ENCODE measurements at places on chromosomes 4 and X. TPM values are rescaled to one million over a fixed set of nuclear protein-coding genes. Genes with fewer than 3 reads are reported as not detected.

ADH1A gene
- total RNA-seq, result not detected

GRCh38 chr4:134260126-134260525 is 58.5 kb upstream of the PABPC4L start:
- no peak for DNase-seq

DNA sequence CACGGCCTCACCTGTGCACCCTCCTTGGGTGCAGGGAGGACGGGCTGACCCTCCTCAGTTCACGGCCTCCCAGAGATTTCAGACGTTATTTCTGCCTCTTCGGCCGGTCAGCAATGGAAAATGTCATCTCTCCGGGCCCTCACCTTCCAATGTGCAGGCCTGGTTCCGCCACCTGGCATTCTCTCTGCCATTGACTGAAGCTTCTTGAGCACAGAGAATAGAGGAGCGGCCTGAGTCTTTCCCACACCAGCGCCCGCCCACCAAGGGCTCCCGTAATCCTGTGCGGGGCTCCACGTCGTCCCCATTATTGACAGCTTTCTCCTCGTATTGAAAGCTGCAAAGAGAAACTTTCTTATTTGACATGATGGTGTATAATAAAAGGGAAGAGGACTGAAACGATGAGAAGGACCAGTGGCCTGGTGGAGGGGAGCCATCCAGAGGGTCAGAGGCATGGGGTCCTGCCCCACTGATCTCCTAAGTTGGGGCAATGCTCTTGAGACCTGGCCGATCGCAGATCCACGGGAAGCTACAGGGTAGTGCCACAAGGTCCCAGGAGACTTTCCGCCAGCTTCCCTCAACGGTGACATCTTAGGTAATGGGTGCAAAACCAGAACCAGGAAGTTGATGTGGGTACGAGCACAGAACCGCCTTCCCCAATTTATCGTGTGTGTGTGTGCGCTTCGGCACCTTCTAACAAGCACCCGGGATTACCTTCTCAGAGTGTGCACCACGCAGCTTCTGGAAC is 20.6 kb downstream of the HTRA3 start:
- DNase-seq, result no peak

DNA sequence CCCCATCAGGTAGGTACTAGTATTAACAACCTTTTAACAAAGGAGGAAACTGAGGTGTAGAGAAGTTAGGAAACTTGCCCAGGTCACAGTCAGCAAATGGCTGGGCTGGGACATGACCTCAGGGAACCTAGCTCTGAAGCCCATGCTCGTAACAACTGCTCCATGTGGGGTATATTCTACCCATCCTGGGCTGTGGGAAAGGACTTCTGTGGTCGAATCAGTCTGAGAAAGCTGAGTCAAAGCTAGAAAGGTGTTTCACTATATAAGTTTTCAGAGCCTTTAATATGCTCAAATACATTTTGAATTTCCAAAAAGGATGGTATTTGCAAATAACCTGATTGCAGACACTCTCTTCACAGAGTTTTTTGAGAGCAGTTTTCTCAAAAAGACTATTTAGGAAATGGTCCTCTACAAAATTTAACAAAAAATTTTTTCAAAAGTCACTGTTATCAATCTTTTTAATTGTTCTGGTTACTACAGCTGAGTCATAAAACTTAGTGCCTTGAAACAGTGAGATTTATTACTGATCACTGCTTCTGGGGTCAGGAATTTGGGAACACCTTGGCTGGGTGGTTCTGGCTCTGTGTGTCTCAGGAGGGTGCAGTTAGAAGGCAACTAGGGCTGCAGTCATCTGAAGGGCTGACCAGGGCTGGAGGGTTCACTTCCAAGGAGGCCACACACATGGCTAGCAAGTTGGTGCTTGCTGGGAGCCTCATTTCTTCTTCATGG is 53.6 kb downstream of the NSG1 start:
- DNase-seq, result no peak

DNA sequence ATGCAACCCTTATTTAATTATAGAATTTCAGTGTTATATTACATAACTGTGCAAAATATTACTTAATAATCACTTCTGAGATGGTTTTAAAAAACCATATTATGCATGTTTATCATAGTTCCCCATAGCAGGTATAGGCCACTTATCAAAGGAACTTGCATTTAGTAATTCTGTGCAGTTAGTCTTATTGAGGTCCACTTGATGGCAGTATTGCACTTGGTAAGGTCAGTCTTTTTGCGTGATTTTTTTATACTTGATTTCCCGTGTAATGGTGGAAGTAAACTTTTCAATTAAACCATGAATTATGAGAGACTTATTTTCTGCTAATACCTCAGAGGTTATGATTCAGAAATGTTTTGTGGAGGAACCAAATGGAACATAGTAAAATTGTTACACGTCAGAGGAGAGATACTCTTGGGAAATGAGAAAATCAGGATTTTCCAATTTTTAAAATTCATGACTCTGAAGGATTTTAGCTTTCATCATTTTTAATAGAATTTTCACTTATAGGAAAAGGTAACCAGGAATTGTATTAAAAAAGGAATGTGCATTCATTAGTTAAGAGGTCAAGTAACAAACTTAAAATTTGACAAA is 230.0 kb downstream of the CCSER1 start:
- DNase-seq, result no peak

DNA sequence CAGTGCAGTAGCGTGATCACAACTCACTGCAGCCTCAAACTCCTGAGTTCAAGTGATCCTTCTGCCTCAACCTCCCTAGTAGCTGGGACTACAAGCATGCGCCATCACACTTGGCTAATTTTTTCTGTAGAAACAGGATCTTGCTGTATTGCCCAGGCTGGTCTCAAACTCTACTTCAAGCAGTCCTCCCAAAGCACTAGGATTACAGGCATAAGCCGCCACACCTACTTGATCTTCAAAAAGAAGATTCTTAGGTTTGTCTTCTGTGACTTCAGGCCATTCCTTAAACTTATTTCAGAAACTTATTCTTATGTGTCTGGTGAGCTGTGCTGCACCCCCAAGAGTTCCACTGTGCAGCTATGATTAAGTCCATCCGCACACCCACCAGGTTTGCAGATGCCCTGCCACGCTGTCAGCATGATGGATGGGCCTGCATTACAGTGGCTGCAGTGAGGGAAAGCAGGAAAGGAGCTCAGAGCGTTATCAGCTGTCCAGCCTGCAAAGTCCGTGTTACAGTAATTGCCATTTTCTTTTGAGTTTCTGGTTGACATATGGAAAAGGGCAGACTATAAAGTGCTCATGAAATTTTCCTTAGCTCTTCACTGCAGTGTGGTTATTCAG is 146.6 kb downstream of the AASDH start:
- no peak for DNase-seq

DNA sequence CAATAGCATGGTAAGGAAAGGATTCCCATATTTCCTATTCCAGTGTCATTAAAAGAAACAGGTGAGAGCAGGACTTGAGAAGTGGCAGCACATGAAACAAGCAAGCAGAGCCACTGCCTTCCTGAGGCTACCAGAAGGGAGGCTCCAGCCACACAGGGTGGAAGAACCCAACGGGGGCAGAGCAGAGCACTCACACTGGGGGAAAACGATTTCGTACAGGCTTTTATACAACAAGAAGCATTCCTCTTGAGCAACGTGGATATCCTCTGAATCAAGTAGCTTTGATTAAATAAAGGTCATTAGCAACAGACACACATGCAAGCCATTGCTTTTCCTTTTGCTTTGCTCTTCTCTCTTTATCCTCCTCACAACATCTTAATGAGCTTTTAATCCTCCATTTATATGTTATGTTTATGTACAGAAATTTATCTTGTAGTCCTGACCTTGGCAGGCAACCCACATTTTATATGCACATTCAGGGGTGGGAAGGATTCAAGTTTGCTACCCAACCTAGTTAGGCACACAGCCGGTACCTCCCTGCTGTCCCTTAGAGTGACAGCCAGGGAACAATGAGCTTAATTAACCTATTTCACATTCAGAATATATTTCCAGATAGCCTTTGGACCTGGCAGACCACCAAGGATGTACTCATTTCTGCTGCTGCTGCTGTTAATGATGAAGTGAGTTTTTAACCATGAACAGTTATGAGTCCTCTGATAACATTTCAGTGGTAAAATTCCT is 202.1 kb downstream of the ARHGAP24 start:
- no peak for DNase-seq
